Activated naive CD4-positive, alpha-beta T cell treated with anti-CD3 and anti-CD28 coated beads for 36 hours (primary cell): ENCODE measurements at places on chromosomes 6 and 20. TPM values are rescaled to one million over a fixed set of nuclear protein-coding genes. Genes with fewer than 3 reads are reported as not detected.

Gene PMEPA1
- total RNA-seq: 2.0 TPM

Gene LPIN3
- total RNA-seq: 1.0 TPM

Gene PTCRA
- total RNA-seq: not detected

Gene ULBP1
- 2.6 TPM for total RNA-seq

Gene BACH2
- 77.9 TPM for total RNA-seq

Gene FOXA2
- total RNA-seq: not detected

Gene SPATS1
- not detected for total RNA-seq

Gene REPS1
- 25.8 TPM for total RNA-seq

Gene PKIB
- not detected for total RNA-seq

Gene XPO5
- 93.2 TPM for total RNA-seq

Gene TSBP1
- not detected for total RNA-seq

Gene NMBR
- total RNA-seq: not detected

Gene TMEM170B
- total RNA-seq: 0.57 TPM

Gene TSPYL4
- 7.8 TPM for total RNA-seq

Gene SPEF1
- not detected for total RNA-seq

Gene KHDRBS2
- not detected for total RNA-seq

Gene VSTM2L
- total RNA-seq: not detected

Gene ARMH2
- not detected for total RNA-seq

Gene TCP11
- not detected for total RNA-seq

Gene MATN4
- 1.0 TPM for total RNA-seq

Gene RSPH9
- not detected for total RNA-seq

Gene BPIFB2
- total RNA-seq: not detected

Gene ZSCAN12
- total RNA-seq: 4.7 TPM

Gene CDC40
- 28.5 TPM for total RNA-seq

Gene TUBB
- total RNA-seq: 1,838 TPM

Gene DDX39B
- total RNA-seq: 600 TPM

Gene THBS2
- total RNA-seq: not detected

Gene TDRD6
- total RNA-seq: not detected

Gene ASIP
- total RNA-seq: not detected

Gene SOX4
- total RNA-seq: 0.69 TPM
